ENCODE measurements at places on chromosomes 16 and 17.
A peak's percentile ranks its signal among the peaks of the same experiment; 100 is the strongest.

DNA sequence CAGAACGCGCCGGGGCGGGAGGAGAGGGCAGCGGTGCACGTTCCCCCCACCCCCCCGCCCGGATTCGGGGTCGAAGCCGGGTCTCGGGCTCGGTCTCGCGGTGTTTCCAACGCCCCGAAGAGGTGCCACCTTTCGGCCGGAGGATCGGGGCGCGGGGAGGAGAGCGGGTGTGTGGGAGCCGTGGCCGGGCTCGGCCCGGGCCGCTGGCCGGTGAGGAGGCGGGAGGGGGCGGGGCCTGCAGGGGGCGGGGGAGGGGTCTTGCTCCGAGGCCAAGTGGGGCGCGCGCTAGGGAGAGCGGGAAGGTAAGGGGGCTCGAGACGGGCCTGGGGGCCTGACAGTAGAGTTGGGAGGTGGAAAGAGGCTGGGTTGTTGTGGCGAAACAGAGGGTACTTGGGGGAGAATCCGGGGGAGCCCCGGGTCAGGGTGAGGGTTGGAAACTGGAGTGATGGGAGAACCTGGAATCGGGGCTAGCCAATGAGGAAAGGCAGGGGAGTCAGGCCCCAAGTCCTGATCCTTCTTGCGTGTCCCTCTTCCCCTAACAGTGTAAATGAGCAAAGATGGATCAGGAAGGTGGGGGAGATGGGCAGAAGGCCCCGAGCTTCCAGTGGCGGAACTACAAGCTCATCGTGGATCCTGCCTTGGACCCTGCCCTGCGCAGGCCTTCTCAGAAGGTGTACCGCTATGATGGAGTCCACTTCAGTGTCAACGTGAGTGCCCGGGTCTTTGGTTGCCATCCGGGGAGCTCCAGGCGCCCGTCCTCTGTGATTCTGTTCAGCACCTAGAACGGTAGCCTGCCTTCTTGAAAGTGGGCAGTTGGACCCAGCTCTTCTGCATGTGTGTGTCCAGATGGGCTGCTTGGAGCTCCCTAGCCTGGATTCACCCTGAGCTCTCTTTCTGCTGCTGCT lies 873 bp downstream of the SETD1A start:
- no peak for DNase-seq

DNA sequence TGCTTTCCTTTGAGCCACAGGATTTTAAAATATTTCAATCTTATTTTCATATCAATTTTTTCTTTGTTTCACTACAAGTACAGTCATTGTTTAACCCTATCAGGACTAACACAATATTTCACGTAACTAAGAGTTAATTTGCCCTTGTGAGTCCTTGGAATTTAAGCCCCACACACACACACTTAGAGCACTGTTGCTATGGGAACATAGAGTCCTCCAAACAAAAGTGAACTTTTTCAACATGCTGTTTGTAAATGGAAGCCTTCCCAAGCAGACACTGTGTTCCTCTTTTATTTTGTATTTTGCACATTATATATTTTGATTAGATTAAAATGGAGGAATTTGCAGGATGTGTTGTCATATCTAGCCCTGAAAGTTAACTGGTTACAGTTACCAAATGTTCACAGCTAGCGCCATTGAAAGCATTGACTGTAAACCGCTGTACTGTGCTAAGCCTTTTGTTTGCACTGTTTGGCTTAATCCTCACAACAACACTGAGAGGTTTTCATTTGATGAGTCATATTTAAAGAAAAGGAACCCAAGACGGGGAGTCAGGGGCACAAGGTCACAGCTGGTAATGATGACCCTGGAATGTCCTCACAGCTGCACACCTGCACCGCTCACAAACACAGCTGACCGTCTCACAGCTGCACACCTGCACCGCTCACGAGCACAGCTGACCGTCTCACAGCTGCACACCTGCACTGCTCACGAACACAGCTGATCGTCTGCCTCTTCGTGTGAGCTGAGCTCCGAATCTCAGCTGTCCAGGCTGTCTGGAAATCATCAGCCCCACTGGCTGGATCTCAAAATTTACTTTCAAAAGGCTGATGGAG lies 6.3 kb downstream of the HSBP1 start:
- DNase-seq, result no peak

DNA sequence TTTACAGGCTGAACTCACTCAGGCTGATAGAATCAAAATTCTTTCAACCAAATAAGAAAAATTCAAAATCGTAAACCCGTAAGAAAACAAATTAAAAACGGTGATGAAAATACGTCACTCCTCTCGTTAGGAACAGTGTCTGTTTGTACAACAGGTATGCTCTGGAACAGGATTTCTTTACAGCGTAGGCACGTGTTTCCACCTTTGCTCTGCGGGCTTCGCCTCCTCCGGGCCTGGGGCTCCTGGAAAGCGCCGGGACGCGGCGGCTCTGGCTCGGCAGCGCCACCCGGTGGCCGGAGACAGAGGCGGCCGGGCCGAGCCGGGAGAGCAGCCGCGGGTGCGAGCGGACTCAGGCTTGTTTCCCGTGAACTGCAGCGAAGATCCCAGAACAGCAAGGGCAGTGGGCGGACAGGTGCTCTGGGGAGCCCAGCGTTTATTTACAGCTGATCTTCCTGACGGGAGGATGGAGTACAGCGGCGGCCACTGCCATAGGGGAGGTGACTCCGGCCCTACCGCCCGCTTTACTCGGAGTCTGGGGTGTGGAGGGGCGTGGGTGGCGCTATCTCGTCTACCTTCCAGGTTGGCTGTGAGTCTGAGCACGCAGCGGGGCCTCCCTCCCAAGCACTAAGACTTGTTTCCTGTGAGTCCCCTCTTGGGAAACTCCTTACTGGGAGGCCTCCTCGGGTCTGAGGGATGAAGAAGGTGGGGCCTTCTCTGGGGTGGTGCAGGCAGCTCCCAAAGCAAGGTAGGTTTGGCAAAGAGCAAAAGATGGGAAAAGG lies 40.5 kb upstream of the ATP2A3 start:
- peak; percentile 79 for DNase-seq

GRCh38 chr16:80100186-80100585 lies 440.6 kb upstream of the DYNLRB2 start:
- DNase-seq, result no peak

DNA sequence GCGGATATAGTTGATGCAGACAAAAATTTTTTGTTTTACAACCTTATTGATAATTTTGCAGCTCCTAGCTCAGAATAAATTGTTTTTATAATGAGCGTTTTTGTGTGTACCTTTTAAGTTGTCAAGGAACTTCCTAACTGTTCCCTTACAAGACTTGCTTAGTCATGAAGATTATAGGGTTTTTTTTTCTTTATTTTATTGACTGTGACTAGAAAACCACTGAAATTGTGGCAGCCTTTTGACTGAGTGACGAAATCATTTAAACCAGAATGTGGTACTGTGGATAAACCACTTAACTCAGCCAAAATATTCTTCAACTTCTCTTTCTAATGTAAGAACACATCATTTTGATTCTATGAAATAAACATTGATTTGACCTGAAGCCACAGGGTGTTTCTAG lies 40.8 kb upstream of the VPS4A start:
- no peak for DNase-seq

DNA sequence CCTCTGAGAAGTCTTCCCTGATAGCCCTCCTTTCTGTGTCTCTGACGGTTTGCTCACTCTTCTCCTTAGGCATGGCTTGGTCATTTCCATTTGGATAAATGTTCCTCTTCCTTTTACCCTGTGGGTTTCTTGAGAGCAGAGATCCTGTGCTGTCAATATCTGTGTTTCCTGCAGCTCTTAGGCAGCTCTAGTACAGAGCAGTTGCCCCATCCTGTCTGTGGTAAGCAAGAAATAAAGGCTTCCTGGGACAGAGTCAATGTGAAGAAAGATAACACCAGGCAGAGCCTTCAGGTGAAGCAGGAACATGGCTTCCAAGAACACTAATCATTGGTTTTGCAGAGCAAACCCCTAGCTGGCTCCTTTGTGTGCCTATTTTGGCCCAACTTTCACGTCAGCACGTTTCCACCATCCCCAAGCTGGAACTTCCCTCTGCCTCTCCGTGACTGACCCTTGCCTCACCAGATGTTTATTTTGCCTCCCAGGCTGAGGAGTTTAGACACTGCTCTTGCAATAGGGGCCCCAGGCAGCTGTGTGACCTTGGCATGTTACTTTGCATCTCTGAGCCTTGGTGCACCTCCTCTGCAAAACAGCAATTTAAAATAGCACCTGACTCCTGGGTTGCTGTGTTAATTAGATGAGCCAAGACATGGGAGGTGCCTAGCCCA lies 49.6 kb upstream of the SIAH1 start:
- DNase-seq, result no peak

DNA sequence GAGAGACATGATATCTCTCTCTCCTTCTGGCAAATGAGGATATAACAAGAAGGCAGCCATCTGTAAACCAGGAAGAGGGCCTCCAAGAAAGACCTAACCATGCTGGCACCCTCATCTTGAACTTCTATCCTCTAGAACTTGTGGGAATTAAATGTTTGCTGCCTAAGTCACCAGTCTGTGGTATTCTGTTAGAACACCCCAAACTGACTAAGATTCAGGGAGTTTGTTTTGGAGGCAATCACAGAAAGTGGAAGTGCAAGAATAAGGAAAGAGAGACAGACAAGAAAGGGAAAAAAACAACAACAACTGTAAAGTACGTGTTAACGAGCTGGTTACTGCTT lies 114.5 kb upstream of the GOT2 start:
- no peak for DNase-seq

- DNase-seq, result no peak
These were observed 3.7 kb upstream of the ABCA9 start for GRCh38 chr17:69064476-69064875.

GRCh38 chr16:79294568-79294967 lies 306.0 kb downstream of the MAF start:
- DNase-seq, result no peak

DNA sequence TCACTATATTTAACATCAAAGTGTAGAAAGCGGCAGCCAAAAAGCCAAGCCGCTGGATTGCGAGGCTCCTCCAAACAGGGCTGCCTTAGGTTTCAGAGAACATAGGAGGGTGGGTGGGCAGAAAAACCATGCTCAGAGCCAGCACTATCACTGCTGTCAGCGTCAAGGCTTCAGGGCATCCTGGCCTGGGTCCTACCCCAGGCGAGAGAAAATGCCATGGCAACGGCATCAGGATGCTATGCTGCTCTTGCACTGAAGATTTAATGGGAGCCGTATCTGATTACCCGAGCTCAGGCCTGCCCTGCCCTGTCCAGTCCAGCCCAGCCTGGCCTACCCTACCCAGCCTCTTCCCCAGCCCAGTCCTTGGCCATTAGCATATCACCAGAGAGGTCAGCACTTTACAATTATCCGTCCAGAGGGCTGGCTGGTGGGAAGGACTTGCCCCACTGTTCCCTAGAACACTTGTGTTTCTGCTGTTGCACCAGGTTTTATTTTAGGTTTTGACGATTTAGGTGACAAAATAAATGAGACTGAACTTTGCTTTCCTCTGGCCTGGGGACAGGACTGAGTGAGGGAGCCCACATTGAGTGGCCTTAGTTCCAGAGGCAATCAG lies 61.1 kb downstream of the TOM1L2 start:
- DNase-seq, result no peak

- DNase-seq, result no peak
These were observed 23.2 kb downstream of the IGFBP4 start for GRCh38 chr17:40466298-40466971.

- DNase-seq, result no peak
These were observed 24.6 kb upstream of the SMURF2 start for GRCh38 chr17:64686705-64687104.

DNA sequence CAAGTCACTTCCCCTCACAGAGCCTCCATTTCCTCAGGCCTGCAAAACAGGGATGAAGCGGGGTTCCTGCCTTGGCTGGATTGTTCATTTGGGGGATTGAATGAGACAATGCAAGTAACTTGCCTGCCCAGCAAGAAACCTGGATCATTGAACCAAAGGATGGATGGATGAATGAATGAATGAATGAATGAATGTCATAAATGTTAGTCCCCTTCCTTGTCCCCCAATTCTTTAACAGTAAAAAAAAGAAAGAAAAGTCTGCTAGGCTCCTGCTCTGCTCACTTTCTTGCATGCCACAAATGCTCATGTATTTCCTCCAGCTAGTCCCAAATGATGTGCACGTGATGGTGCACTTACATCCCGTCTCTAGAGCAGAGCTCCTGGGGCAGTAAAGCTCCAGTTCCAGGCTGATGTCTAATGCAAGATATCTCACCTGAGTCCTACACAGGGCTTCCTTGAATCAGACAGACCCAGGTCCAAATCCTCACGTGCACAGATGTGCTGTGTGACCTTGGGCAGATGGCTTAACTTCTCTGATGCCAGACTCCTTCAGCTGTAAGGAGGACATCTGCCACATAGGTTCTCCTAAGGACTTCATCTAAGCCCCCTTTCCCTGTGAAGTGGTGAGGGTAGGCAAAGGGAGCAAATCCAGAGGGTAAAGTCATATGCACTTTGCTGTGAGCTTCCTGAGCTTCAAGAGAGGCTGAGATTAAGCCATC lies 45.5 kb downstream of the C16orf82 start:
- DNase-seq, result no peak

GRCh38 chr17:59842901-59843652 lies 49.7 kb downstream of the TUBD1 start:
- no peak for DNase-seq

- DNase-seq, result no peak
These were observed 195.2 kb upstream of the KIF2B start for GRCh38 chr17:53627511-53627910.

- DNase-seq, result peak; percentile 33
These were observed 29.8 kb downstream of the COX4I1 start for GRCh38 chr16:85829171-85829719.

Measured in CD8-positive, alpha-beta T cell (primary cell).